ENCODE measurements at places on chromosomes 1 and 21.

- DNase-seq = no peak
Measured at GRCh38 chr1:10644307-10645128, 151.9 kb downstream of the CASZ1 start.

GRCh38 chr1:2624735-2625300, 8.0 kb downstream of the MMEL1 start:
- DNase-seq = no peak

DNA sequence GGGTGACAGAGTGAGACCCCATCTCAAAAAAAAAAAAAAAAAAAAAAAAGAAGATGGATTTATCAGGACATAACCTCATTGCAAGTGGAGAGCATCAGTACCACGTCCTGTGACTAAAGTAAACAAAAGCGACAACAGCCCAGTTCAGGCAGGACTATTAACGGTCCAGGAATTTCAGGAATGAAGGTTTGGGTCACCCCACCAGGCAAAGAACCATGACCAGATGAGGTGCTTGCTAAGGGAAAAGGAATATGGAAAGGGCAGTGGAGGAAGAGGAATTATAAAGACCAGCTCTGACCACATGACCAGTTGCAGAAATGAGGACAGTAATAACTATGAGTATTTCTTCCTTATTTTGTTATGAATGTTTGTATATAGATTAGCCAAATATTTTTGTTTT, 35.4 kb upstream of the EIF4G3 start:
- no peak for DNase-seq

- DNase-seq = no peak
Measured at GRCh38 chr1:204359474-204360255, at the start of gene PLEKHA6. PLEKHA6 (minus strand) TSS chr1:204359929; CDS start chr1:204273727, 86,202 bp downstream.

DNA sequence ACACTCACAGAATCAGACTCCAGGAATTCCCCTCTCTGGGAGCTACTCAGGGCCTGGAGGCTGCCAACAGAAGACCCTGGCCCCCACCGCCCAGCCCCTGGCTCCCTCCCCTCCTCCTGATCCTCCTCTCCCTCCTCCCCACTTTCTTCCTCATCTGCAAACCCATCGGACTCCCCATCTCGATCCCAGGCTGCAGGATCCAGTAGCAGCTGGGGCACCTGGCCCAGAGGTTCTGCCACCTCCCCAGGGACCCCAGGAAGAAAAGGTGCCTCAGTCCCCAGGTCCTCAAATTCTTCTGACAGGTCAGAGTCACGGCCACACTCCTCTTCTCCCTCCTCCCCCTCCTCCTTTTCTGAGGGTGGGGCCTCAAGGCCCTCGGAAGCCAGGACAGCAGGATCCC, 7.4 kb downstream of the NES start:
- DNase-seq = no peak

DNA sequence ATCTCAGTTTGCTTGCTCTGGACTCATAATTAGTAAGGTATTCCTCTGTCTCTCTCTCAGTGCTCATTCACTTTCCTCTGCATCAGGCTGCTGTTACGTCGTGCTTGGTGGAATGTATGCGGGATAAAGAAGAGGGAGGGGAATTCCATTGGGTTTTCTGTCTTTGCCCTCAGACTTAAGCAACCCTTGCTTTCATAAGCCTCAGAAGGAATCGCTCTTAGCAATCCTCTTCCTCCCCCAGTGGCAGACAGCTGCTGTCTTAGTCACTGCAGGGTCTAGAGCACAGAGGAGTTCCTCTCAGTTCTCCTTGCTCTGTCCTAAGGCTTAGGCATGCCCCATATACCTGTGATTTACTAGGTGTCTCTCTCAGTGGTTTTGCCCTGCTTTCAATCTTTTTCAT, 19.1 kb upstream of the NTMT2 start:
- no peak for DNase-seq

GRCh38 chr21:43767984-43768867, 7.9 kb downstream of the CSTB start:
- no peak for DNase-seq

- DNase-seq = no peak
Measured at GRCh38 chr1:150863724-150864123, 12.7 kb downstream of the ARNT start.

- no peak for DNase-seq
Measured at GRCh38 chr1:9842781-9843575, 19.2 kb upstream of the CLSTN1 start.

- DNase-seq = no peak
Measured at GRCh38 chr1:151964510-151964909, 29.1 kb downstream of the S100A10 start.

- no peak for DNase-seq
Measured at GRCh38 chr1:191350938-191351337, 807.3 kb upstream of the RGS18 start.

- no peak for DNase-seq
Measured at GRCh38 chr21:37264808-37265207, 2.3 kb downstream of the VPS26C start.

- no peak for DNase-seq
Measured at GRCh38 chr1:84861516-84861915, 31.5 kb downstream of the LPAR3 start.

- DNase-seq = no peak
Measured at GRCh38 chr1:59292562-59292961, 4.3 kb upstream of the FGGY start.

Data from T-helper 9 cell (primary cell).